ENCODE measurements at places on chromosomes 4 and X. TPM values are rescaled to one million over a fixed set of nuclear protein-coding genes. Genes with fewer than 3 reads are reported as not detected.
A peak's percentile ranks its signal among the peaks of the same experiment; 100 is the strongest.

DNA sequence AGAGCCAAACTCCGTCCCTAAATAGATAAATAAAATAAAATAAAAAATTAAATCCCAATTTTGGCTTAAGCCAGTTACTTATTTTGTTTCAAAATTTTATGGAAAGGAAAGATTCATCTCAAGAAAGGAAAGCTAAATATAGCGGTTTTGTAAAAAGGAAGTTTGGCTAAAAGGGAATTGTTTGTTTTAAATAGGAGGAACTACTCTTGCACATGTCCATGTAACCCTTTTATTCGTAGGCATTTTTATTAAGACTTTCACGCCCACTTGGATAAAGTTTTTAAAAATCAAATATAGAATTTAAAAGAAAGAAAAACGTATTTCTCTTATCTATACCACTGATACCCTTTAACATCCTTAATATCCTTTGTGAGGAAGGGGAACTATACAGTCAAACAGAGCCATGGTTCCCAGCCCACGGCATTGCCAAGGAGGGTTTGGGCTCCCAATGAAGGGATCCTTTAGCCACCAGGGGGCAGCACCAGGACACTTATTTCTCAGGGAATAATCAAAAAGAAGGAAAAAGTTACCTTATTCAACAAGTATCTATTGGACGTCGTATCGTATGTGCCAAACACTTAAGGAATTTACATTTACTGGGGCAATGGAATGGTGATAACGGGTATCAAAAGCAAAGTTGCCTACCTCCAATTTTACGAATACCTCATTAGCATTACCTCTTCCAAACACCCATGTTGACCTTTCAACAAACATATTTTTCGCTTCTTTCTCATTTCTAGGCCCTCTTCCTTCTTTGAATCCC lies 27.7 kb downstream of the CDKN2AIP start:
- peak; percentile 86 for DNase-seq

GRCh38 chr4:69126024-69126423 lies 29.8 kb downstream of the UGT2B7 start:
- DNase-seq: no peak

DNA sequence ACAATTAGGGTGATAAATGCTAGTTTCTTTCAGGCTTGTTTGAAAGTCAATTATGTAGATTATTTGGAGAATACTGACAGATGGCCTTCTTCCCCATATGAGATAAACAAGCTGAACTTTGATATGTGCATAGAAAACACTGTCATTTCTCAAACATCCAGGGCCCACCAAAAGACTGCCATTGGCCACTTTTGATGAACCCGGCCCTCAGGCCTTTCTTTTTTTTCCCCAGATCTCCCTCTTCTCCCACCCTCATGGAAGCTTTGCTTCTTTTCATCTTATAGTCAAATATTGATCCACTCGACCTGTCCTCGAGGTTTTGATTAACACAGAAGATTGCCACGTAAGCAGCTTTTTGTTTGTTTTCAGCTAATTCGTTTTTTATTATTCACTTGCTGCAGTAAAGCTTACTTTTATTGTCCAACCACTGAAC lies 377.4 kb downstream of the SMARCA1 start:
- no peak for DNase-seq

DNA sequence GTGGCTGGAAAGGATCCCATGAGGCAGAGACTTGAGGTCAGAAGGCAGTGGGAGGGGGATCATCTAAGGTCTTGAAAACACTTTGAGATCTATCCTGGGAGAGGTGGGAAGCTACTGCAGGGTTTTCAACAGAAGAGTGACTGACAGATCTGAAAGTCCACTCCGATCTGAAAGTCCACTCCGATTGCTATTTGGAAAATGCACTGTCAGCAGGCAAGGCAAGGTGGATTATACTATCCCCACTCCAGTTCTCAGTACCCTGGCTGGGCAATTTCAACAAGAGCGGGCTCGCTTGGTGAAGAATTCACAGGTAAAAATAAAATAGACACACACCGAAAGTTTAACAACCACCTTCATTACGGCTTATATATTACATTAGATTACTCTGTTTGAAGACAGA lies 42.3 kb upstream of the C1QTNF7 start:
- DNase-seq: no peak

DNA sequence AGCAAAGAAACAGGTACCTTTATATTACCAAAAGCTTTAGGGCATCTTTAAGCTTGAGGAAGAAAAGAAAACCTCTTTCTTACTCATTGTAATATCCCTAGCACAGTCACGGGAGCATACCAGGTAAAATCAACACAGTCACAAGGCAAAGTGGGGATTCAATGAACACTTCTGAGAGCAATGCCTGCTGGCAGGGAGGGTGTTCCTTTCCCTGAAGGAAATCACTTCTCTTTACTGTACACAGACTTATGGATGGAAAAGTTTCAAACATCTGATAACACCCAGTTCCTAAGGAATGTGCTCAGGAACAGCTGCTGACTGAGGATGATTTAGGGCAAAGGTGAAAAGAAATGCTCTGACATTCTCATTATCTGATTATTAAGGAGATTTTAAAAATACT lies 94.8 kb downstream of the MAML3 start:
- DNase-seq: no peak

- no peak for DNase-seq
Observed at GRCh38 chr4:176875446-176875930, 82.8 kb upstream of the VEGFC start.

DNA sequence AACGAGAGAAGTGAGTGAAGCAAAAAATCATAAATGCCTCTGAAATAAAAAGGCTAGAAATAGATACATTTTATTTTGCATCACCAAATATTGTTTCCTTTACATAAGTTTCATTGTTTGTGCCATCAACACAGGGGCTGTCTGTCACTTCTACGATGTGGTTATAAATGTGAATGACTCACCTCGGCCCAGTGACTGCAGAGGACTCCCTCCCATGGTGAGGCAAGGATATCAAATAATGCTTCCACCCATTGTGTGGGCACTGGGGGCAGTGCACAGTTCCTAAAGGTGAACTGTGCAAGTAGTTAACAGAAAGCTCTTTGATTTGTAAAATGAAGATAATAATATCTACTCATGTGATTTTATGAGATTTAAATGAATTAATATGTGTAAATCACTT lies 230.3 kb upstream of the NEIL3 start:
- no peak for DNase-seq

- peak; percentile 64 for DNase-seq
Observed at GRCh38 chr4:68375667-68376559, 26.0 kb upstream of the YTHDC1 start.

GRCh38 chr4:71441186-71442169 lies 102.7 kb downstream of the SLC4A4 start:
- DNase-seq: no peak

- DNase-seq: no peak
Observed at GRCh38 chrX:23503835-23504539, 163.3 kb upstream of the PRDX4 start.

GRCh38 chr4:17876943-17877342 lies 66.2 kb downstream of the NCAPG start:
- no peak for DNase-seq

DNA sequence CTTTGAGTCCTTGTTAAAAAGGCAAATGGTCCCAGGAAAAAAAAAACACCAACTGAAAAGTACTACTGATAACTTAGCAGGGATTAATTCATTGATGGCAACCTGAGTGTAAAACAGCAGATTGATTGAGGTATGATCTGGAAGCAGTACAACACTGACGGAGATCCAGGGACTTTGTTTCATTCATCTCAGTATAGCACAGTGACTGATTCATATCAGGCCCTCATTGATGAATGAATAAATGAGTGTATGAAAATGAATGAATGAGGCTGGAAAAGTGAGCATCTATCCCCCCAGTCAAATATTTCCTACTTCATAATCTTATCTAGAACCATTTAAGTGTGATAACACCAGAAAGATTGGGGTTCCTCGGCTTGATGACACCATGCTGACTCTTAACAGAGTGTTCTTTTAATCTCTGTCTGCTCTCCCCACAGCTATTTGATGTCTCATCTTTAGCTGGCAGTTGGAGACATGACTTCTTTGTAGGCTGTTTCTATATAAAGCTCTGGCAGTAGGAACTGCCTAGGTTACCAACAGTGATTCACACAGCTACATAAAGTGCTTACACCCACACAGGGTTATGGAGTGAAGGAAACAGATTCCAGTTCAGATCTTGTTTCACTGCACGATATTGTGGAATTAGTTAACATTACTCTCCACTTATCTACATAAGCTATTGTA lies 18.6 kb upstream of the RNF128 start:
- DNase-seq: no peak

- no peak for DNase-seq
Observed at GRCh38 chrX:106468433-106468832, 143.3 kb upstream of the RADX start.

- DNase-seq: no peak
Observed at GRCh38 chrX:148929686-148930085, 429.3 kb downstream of the AFF2 start.

DNA sequence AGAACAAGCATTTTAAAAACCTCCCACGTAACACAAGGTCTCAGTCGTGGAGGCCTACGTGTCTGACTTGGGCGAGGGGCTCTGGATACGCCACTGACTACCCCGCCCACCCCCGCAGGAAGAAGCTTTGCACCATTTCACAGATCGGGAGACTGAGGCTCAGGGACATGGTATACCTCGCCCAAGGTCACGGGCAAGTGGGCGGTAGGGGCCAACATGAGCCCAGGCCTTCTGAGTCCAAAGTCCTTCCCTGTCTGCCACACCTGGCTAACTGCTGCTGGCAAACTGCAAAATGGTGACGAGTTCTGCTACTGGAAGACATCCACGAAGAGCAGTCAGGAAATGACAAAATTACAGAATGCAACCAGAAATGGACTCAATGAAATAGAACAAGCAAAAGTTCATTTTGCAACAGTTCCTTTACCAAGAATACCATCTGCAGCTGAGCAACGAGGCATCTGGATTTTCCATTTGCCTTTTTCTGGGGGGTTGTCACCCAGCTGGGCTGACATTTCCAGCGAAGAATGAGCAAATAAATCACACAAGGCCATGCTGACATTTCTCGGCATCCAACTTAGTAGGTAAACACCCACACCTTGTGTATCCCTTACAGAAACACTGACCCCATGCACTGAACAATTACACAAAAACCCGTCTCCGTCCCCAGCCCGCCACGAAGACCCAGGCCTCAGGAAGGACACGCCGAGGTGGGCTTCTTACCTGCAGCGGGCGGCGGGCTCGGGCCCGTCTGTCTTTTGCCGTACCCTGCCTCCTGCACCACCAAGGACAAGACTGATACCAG lies 70.2 kb upstream of the AFAP1 start:
- DNase-seq: no peak

DNA sequence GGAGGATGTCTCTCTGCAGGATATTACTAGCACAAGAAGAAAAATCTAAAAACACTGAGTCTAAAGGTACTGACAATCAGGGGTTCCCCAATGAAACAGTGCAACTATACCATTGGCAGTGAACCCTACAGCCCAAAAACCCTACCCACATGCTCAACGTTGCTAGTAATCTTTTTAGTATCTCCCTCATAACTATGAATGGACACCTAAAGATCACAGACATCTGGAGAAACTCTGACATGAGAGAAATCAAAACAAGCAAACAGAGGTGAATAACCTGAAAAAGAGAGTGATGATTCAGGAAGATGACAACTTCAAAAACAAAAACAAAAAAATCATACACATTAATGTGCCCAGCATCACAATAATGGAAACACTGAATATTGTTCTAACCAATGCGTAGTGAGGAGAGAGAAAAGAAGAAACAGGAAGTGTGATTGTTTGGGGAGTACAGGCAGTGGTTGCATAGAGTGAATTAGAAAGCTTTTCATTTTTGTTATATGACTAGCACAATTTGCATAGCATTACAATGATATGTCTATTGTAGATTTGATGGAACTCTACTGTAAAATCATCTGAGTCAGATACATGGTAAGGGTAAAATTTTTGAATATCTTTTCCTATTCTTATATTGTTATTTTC lies 78.9 kb upstream of the FMR1 start:
- no peak for DNase-seq

DNA sequence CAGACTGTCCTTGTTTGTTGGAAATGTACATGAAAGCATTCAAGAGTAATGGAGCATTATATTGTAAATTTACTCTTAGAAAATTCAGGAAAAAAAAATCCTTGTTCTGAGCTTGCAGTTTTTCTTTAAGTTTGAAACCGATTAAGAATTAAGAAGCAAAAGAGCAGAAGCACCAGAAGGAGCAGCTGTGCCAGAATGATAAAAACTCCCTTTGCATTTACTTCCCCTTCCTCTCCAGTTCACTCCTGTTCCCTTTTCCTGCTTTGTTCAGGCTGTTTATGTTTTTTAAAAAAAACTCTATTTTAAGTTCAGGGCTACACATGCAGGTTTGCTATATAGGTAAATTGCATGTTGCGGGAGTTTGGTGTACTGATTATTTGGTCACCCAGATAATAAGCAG lies 90.3 kb downstream of the ATOH1 start:
- no peak for DNase-seq

DNA sequence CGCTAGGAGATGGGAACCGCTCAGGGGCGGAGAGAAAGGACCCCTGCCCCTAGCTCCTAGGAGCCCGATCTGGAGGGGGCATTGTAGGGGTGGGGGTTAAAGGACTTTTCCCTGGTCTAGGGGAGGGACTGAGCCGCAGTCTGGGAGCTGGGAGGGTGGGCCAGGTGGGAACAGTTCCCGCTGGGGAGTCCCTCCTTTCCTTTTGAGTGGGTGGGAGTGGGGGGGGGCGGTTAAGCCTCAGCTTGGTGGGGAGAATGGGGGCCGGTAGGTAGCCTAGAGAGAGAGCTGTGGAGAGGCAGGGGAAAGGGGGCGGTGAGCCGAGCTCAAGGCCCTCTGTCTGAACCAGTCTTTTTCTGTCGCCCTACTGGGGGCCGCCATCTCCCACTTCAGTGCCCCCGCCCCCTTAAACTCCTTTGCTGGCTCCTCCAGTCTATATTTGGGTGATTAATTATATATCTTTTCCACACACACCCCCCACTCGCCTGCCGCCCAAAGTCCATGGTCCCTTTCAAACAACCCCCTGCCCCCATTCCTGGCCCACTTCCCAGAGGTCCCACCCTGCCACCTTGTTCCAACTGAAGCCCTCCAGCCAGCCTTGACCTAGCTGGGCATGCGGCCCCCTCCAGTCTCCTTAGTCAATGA lies 822 bp downstream of the ZNF275 start:
- no peak for DNase-seq

Gene PAGE4
- total RNA-seq: not detected

Gene AKAP14
- not detected for total RNA-seq

Gene SMIM10
- total RNA-seq: 0.71 TPM

Gene TLR3
- total RNA-seq: 0.53 TPM

Gene VEGFC
- not detected for total RNA-seq

Gene SPANXN4
- total RNA-seq: not detected

Gene ADRA2C
- not detected for total RNA-seq

Gene CYP2U1
- 3.3 TPM for total RNA-seq

Gene PABPC1L2B
- not detected for total RNA-seq

Gene CTAG1B
- not detected for total RNA-seq

Gene TMPRSS11E
- total RNA-seq: not detected
